Brain (organoid and tissue), 16 donors: ENCODE measurements at places on chromosomes 7 and 10.

- no peak for DNase-seq
Measured at GRCh38 chr7:79339208-79339925, 114.1 kb downstream of the MAGI2 start.

- no peak for DNase-seq
Measured at GRCh38 chr10:56912043-56912442, 551.0 kb upstream of the ZWINT start.

DNA sequence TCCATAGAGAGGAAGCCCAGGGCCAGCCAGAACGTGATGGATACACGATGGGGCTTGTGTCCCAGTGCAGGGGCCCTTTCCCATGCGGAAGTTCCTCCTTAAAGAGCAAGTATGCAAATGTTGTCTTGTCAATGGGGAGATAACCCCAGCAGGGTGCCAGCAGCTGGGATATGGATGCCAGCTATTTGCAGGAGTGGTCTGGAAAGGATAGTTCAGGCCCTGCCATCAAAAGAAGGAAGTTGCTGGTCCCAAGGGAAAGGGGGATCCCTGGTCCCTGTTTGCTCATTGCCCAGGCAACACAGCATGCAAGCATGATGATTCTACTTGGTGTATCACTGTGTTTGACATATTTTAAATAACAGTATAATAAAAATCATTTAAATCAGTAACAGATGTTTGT lies 73.1 kb upstream of the HECW1 start:
- DNase-seq, result no peak

DNA sequence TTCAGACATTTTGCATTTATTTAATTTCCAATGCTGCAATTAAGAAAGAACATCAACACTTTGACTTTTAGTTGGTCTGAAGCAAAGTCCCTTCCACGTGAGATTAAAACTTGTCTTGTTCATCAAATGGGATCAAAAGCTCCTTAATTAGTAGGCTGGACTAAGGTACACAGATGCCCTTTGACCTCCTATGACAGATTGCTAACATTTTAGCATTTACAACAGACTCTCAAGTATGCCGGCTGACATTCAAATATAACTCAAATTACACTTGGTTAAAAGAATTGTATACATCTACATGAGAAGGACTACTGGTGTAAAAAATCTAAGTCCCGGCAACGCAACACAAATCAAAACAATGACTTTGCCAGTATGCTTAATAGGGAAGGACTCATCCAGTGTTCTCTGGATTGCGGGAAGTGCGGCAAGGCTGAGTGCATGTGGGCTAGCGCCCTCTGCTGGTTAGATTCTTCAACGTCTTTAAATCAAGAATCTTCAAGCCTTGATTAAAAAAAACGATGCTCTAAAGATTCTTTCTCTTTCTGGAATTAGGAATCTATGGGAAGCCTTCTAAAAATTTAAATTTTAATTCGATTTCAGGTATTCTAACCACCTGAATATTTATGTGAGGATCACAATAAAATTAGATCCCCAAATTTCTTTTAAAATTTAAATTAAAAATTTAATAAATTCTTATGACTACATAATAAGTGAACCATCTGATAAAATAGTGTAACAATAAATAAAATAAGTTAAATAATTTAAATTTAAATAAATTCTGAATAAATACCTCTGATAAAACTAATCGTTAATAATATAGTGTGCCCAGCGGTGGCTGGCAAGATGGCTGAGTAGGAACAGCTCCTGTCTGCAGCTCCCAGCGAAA lies 444.7 kb downstream of the DGKB start:
- peak; percentile 91 for DNase-seq

- peak; percentile 78 for DNase-seq
Measured at GRCh38 chr10:35635576-35635975, 6.5 kb downstream of the FZD8 start.

DNA sequence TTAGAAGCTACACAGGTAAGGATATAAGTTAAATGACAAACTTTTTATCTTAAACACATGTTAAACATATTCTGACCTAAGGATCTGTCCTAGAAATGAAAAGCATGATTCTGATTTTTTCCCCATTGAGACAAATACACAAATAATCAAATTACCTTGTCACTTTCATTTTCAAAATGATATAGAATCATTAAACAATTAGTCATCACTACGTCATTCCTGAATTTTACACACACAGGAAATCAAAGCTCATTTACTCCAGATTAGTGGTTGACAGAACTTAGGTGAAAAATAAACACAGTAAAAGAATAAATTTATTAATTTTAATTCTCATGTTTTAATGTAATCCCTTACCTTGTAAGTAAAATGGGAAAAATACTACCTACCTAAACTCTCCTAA lies 89.0 kb downstream of the AASS start:
- no peak for DNase-seq

DNA sequence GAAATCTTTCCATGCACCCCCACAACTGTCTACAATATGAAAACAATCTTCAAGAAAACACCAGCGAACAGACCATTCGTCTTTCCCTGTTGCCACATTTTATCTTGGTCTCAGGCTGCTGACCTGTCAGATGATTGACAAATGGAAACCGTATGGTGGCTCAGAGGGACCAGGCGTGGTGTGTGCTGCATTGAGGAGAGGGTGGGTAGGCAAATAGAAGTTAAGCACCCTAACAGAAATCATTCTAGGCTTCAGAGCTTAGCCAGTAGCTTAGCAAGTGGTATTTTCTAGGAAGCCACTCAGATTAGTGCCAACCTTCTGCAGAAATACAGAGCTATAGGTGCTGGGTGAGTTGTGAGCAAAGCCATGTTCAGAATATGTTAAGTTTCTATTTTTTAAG lies 114.9 kb downstream of the DPP6 start:
- DNase-seq, result no peak

DNA sequence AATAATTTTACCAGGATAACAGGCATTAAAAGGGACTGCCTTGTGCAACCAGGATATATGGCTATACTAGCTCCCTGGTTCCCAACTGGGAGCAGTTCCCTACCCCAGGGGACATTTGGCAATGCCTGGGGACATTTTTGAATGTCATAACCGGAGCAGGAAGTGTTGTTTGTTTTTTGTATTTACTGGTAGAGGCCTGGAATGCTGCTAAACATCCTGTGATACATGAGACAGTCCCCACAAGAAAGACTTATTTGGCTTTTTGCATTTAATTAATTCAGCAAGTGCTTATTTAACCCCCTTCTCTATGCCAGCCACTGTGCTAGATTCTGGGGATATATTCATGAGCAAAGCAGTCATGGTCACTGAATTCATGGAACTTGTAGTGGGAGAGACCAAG lies 181.2 kb downstream of the BBS9 start:
- DNase-seq, result no peak

DNA sequence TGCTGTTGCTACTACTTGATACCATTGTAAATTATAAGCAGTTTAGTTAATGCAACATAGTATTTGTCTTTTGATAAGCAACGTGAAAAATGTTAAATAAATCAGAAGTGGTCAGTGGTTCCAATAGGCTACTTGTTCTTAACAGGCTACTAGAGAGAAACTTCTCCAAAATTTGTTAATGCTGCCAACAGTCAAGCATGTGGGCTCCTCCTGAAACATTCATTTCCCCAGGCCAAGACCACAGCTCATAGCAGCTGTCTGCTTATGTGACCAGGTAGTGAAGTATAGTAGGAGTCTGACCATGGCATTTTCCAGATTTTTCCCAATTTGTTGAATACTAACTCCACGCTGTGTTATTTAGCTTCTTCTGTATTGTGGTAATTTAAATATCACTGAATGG lies 81.0 kb downstream of the CYP51A1 start:
- DNase-seq, result no peak
